ENCODE measurements at places on chromosomes 6 and 20. TPM values are rescaled to one million over a fixed set of nuclear protein-coding genes. Genes with fewer than 3 reads are reported as not detected.

Gene RIN2
- 31.9 TPM for total RNA-seq

Gene LY6G6F
- not detected for total RNA-seq

GRCh38 chr6:3516092-3516491, 59.2 kb upstream of the SLC22A23 start:
- DNase-seq = peak; percentile 12

Gene TRIM38
- total RNA-seq = 2.5 TPM

Gene DPPA5
- not detected for total RNA-seq

DNA sequence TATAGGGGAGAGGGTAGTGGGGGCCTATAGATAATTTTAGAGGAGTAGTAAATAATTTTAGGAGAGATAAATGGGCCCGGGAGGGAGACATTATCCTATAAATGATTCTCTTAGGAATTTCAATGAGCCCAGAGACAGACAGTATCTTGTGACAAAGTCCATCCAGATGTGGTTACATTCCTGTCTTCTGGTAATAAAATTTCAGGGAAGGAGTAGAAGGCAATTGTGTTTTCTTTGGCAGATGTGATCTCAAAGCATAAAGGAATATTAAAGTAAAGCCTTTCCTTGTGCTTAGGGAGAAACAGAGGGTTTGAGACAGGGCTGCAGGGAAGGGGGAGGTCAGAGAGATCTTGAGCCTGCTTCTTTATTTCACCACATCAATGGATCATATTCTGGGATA, 979.8 kb upstream of the GJE1 start:
- DNase-seq = no peak

DNA sequence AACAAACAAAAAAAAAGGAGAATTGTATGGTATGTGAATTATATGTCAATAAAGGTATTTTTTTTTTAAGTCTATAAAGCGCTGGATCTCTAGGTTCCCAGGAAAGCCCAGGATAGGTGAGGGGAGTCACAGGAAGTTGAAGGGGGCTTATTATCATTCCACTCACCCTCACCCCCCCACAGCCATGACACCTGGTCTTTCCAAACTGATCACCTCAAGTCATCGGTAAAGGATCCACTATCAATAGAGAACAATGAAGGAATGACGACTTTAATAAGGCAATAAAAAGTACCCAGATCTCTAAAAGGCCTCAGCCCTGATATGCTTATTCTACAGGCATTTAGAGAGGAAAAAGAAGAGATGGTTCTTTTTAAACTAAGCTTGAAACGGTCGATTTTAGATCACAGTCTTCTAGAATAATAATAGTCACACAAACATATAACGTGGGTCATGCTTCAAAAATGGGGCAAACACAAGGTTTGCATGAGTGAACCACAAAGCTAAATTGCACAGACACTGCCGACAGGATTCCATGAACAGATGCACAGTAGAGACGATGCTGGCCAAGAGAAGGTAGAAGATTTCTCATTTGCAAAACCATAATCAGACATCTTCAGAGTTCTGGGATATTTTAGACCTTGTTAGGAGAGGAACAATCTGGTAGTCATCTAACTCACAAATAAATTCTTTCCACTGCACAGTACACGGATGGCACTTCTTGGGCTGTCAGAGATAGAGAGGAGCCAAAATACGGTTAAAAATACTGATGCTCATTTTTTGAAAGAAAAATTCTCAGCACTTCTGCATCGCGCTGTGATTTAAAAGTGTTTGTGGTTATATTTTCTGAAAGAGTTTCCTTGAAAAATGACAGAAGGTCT, 21.0 kb downstream of the ZMYND8 start:
- DNase-seq = no peak

Gene ALDH8A1
- total RNA-seq = not detected
